ENCODE measurements at places on chromosomes 16 and 17.

- no peak for DNase-seq
These were observed 60.9 kb downstream of the MRTFB start for GRCh38 chr16:14131774-14132695.

DNA sequence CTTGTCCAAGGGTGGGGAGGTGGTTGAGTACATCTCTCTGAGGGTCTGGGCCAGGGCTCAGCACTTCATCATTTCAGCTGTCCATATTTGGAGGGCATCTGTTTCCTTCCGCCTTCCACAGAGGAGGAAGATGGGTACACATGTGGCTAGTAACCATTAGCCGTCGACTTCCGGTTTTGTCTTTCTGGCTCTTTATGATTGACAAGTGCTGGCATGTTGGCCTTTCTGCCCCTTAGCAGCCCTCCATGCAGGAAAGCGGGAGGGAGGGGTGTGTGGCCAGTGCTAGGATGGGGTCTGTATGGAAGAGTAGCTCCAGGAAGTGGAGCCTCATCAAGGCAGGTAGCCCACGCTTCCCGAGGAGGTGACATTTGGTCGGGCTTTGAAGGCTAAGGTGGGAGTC, 69.6 kb downstream of the RAI1 start:
- DNase-seq, result no peak

GRCh38 chr17:71184716-71185115, 936.1 kb upstream of the SOX9 start:
- no peak for DNase-seq

DNA sequence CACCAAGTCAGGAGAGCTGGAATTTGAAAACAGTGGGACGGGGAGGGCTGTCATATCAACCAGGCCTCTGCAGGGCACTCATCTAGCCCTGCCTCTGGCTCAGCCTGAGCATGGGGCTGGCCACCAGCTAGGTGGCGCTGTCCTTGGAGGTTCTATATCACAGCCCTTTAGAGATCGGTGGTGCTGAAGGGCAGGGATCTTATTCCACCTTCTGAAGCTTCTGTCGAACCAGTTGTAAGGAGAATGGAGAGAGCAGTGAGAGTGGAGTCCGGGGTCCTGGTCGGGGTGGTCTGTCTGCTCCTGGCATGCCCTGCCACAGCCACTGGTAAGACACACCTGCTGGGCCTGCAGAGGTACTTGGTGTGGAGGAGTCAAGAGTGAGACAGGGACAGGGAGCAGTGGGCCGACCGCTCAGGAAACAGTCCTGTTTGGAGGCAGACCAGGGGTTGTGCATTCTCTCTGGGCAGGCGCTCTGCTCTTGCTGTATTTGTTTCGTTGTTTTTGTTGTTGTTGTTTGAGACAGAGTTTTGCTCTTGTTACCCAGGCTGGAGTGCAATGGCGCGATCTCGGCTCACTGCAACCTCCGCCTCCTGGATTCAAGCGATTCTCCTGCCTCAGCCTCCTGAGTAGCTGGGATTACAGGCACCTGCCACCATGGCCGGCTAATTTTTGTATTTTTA, at the start of gene CES3:
CES3 (plus strand) TSS at position 202 of the 680 bp plus-strand sequence; CDS start at position 244, 42 bp downstream.
- DNase-seq, result peak; percentile 76

DNA sequence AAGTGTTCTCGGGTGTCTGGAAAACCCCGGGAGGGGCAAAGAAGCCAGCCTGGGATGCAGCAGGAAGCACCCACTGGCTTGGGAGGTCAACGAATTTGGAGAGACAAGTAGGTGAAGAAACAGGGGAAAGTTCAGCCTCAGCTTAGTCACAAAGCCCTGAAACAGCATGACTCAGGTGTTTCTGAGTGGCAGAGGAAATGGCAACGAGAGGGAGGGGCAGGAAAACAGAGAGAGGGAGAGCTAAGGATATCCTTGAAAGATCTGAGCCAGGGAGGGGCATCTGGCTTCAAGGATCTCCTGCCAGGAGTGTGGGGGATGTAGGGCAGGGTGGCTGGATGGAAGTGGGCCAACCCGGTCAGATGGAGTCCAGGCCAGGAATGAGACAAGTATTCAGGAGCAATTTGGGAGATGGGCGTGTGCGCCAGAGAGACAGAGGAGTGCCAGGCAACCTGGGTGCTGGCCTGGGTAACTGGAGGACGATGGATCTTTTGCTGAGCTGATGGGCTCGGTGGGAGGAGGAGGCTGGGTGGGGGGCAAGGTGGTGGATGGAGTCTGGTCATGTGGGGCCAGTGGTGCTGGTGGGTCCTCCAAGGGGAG, 27.2 kb downstream of the ABCC3 start:
- peak; percentile 96 for DNase-seq

DNA sequence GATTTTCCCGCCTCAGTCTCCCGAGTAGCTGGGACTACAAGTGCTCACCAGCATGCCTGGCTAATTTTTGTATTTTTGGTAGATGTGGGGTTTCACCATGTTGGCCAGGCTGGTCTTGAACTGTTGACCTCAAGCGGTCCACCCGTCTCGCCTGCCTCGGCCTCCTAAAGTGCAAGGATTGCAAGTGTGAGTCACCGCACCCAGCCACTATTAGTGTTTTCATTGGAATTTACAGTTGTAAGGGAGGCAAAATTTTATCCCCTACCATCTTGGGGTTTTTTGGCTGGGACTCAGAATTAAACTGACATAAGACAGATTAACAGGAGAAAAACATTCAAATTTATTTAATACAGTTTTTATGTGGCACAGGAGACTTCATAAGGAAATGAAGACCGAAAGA, 12.3 kb upstream of the MYCBPAP start:
- no peak for DNase-seq

GRCh38 chr16:58177353-58177710, 20.6 kb downstream of the CSNK2A2 start:
- DNase-seq, result no peak

- no peak for DNase-seq
These were observed 20.1 kb downstream of the USP6 start for GRCh38 chr17:5135726-5136579.

DNA sequence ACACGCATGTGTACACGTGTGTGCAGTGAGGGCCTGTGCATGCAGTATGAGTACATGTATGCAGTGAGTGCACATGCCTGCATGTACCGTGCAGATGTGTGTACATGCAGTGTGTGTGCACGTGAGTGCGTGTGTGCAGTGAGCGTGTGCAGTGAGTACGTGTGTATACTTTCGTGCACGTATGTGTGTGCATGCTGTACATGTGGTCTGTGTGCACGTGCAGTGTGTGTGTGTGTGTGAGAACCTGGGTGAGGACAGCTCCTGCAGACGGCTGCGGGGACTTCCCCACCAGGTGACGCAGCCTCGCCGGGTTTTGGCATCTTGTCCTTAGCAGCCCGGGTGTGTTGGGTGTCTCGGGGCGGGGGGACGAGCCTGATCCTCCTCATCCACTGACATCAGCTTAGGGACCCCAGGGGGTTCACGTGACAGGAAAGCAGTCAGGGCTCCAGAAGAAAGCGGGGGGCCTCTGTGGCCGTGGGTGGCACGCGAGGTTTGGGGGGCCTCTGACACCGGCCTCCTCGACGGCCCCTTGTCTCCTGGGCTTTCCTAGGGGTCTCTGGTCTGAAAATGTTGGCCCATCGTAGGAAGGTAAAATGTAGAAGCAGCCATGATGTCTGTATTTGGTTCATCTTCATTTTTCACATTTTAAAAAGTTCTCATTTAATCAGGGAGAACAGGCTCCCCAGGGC, 119.6 kb upstream of the ZNF750 start:
- no peak for DNase-seq

DNA sequence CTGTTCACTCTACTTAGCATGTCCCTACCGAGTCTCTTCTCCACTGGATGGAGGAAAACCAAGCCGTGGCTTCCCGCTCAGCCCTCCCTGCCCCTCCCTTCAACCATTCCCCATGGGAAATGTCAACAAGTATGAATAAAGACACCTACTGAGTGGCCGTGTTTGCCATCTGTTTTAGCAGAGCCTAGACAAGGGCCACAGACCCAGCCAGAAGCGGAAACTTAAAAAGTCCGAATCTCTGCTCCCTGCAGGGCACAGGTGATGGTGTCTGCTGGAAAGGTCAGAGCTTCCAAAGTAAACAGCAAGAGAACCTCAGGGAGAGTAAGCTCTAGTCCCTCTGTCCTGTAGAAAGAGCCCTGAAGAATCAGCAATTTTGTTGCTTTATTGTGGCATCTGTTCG, 2.8 kb upstream of the LPCAT2 start:
- no peak for DNase-seq

GRCh38 chr16:90023078-90023447, 3.8 kb upstream of the DBNDD1 start:
- peak; percentile 25 for DNase-seq

DNA sequence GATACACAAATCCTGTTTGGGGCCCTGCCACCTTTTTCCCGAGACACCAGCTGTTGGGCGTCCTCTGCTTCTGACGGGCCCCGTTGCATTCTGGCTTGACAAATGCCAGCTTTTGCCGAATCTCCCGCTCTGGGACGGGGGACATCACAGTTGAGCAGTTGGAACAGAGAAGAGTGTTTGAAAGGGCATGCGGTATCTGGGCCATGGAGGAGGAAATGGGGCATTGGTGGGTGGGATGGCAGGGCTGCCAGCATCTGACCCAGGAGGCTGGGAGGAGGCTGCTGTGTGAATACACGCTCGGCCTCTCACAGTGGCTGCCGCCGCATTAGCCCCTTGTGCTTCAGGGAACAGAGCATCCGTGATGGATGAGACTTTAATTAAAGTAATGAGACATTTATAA, 184.3 kb upstream of the TNRC6C start:
- no peak for DNase-seq

- DNase-seq, result no peak
These were observed 121.8 kb upstream of the COX10 start for GRCh38 chr17:13947499-13947898.

- DNase-seq, result no peak
These were observed 1470.1 kb upstream of the GOT2 start for GRCh38 chr16:60204181-60204580.

DNA sequence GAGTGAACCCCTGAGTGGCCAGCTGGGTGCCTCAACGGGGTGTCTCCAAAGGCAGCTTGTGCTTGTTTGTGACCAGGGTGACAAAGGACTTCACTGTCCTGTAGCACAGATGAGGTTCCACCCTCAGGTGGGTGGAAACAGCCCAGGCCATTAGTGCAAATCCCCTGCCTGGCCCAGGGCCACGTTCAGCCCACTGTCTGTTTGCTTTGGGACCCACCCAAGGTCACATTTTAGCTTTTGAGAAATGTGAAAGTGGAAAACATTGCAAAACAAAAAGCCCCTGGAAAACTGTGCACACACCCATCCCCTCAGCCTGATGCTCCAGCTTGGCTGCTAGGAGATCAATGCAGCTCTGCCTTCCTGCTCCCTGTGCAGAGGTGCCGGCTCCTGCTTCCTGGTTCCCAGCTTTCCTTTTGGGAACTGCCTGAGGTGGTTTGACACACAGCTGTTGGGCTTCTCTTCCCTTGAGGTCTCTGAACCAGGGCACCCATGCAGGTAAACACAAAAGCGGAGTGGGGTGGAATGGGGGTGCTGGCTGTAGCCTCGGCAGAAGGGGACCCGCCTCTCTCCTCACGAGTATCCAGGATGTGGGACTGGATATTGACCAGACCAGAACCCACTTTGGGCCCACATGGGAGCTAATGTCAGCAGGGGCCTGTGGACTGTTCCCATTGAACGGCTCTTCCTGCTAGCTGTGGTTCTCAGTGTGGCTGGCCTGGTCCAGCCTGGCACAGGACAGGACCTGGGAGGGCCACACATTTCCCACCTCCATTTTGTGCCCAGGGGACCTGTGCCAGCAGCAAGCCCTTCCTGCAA, 7.9 kb upstream of the SPHK1 start:
- no peak for DNase-seq

- DNase-seq, result no peak
These were observed 6.2 kb upstream of the SLC16A13 start for GRCh38 chr17:7029659-7030058.

DNA sequence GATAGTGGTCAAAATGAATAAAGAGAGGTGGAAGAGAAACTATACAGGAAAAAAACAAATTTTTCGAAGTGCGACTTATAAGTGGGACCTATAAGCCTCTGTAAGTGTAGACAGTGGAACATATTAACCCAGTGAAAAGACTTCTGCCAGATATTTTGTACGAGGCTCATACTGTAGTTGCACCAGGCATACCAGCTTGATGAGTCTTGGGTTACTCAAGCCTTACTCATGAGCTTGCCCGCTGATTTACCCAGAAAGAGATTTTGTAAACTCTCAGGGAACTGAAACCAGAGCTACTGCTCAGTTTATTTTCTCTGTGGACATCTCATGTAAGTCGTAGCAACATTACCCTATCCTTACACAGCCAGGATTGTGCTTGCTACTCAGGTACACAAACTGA, 708.0 kb upstream of the SOX9 start:
- no peak for DNase-seq

GRCh38 chr17:31854672-31855071, 4.4 kb downstream of the COPRS start:
- no peak for DNase-seq

GRCh38 chr17:31645351-31645750, 213.7 kb downstream of the COPRS start:
- no peak for DNase-seq

DNA sequence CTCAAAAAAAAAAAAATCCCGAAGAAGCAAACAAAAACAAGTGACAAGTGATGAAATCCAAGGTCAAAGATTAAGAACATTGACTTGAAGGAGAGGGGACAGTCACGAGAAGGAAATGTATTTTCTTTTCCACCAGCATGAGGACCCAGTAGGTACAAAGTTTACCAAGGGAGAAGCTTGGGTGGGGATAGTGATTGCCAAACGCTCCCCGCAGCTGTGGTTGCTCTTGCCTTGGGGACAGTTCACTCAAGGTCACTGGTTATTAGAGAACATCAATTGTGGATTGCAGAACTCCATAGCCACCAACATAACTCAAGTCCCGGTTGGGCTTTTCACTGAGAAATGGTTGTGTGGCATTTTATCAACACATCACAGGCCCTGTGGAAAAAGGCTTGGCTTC, 27.0 kb downstream of the RSL1D1 start:
- DNase-seq, result peak; percentile 20

DNA sequence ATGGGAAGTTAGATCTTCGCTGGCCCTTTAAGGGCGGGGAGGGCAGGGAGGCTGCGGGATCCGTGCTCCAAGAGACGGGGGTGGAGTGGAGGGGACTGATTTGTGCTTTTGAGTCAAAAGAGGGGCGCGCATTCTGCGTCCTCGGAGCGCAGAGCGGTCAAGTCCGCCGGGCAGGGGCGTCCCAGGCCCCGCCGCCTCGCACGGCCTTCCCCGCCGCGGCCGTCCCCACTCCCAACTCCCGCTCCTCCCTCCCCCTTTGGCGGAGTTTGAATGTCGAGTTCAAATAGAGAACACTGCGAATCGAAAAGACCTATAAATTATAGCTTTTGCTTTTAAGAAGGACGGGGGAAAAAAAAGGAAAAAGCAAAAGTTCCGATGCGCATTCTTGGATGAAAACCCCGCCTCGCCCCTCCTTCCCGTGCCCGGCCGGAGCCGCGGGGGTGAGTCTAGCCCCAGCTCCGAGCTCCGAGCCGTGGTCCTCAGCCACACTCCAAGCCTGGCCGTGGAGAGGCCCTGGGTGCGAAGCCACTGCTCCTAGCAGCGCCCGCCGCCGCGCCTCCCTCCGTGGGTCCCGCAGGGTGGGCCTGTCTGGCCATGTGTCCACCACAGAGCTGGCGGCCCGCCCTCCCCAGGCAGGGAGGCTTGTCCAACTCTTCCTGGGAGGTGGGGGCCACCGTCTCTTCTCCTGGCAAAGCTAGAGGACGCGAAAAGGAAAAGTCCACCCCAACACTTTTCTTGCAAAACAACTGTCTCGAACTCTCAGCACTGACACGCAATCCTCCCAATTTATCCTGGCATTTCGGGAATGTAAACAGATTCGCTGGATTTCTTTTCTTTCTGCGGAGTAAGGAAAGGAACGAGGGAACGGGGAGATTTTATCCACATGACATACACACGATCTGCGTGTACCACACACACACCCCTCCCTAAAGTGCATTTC, 3.6 kb downstream of the CBX8 start:
- no peak for DNase-seq

All from thyroid gland (tissue), 4 donors.